ENCODE measurements at places on chromosomes 7 and 10.

DNA sequence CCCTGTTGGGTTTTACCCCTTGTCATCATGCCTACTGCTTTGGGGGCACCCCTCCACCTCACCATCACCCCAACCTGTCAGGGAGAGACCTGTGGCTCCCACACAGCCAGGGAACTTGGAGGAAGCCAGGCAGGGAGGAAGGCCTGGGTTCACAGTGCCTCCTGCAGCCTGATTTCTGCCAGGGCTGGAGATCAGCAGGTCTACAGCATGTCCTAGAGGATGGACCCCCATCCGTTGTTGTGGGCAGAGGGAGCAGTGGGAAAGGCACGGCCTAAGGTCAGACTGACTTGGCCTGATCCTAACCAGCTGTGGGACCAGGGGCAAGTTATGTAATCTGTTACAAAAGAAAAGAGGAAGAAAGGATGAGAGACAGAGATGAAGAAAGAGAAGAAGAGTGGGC is 28.2 kb downstream of the ZCCHC24 start:
- DNase-seq = no peak

GRCh38 chr10:104043185-104043830 is 42.4 kb downstream of the COL17A1 start:
- no peak for DNase-seq

GRCh38 chr7:17816903-17817302 is 123.4 kb downstream of the SNX13 start:
- no peak for DNase-seq

DNA sequence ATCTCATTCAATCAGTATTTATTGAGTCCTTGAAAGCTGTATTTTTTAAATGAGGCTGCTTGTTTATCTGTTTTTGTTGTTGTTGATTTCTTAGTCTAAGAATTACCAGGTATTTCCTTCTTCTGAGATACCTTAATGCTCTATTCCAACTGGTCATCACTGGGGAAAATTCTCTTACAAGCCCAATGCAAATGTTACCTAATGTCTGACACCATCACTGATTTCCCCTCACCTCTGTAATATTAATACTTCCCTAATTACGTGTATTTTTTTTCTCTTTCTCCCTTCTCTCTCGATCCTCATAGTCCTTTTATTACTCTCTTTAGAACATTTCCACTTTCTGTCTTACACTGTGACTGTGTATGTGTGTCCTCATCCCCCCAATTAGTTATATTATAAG is 13.9 kb downstream of the HDAC9 start:
- no peak for DNase-seq

- peak; percentile 73 for DNase-seq
Observed at GRCh38 chr7:1638215-1638661, 31.8 kb upstream of the ELFN1 start.

GRCh38 chr10:96470116-96470743 is 43.5 kb downstream of the TLL2 start:
- no peak for DNase-seq

DNA sequence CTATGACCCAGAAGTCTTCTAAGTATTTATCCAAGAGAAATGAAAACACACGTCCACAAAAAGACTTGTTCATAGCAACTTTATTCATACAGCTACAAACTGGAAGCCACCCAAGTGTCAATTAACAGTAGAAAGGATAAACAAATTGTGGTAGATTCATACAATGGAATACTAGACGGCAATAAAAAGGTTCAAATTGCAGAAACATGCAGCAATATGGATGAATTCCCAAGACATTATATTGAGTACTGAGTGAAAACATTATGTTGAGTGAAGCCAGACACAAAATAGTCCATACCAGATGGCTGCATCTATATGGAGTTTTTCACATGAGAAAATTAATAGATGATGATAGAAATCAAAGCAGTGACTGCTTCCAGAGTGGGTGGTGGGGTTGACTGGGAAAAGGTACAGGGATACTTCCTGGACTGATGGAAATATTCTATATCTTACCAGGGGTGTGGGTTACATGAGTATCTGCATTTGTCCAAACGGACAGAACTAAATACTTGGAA is 292.0 kb downstream of the FGFR2 start:
- no peak for DNase-seq

DNA sequence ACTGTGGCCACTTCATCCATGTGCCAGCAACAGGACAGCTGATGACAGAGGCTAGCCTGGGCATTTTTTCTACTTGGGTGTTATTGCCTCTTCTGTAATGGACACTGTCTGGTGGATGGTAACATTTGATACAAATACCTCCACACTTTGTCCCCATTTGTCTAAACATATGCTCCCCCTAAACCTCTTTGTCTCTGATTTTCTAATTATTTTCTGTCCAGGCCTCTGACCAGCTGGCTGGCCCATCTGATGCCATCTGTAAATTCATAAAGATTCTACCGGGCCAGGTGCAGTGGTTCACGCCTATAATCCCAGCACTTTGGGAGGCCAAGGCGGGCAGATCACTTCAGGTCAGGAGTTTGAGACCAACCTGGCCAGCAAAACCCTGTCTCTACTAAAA is 84.7 kb upstream of the IFRD1 start:
- DNase-seq = no peak

- no peak for DNase-seq
Observed at GRCh38 chr10:121169406-121169805, 318.2 kb downstream of the WDR11 start.

DNA sequence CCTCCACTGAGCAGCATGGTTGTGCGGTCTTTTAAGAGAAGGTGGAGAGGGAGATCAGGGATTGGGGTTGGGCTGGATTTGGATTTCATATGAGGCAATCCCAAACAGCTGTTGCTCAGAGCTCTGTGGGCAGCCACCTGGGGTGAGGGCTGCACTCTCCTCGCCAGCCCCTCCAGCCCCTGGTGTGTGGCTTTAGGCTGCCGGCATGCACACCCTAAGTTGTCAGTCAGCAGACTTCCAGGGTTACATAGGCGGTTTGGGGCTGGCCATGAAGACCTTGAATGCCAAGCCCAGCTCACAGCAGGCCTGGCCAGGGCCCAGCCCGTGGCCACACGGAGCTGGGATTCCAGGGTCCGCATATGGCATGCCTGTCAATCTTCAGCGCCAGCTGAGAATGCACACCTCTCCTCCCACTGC is 54.8 kb downstream of the ZMIZ1 start:
- no peak for DNase-seq

DNA sequence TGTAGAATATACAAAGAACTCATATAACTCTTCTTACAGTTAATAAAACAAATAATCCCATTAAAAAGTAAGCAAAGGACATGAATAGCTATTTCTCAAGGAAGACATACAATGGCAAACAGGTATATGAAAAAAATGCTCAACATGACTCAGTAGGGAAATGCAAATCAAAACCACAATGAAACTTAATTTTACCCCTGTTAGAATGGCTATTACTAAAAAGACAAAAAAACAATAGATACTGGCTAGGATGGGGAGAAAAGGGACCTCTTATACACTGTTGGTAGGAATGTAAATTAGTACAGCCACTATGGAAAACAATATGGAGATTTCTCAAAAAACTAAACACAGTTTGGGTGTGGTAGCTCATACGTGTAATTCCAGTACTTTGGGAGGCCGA is 37.8 kb downstream of the HERPUD2 start:
- DNase-seq = no peak

GRCh38 chr7:39404907-39405306 is 161.3 kb upstream of the YAE1 start:
- DNase-seq = no peak

DNA sequence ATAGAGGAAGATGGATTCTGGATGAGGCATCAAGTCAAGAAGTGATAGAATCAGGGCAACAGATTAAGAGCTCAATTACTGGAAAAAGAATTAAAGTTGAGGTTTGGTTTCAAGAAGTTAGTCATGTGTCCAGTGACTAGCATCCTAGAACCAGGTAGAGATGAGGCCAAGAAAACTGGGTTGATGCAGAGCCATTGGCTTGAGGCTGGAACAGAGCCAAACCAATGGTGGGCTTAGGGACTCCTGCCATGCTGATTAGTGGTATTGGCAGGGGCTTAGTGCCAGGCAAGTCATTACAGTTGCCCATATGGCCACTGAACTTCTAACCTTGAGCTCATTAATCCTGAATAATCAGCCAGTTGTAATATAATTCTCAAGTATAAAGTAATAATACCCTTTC is 18.5 kb downstream of the ZNF277 start:
- DNase-seq = no peak

- peak; percentile 30 for DNase-seq
Observed at GRCh38 chr10:21720090-21720489, 186.1 kb downstream of the MLLT10 start.

- DNase-seq = no peak
Observed at GRCh38 chr7:127713758-127714157, 61.8 kb downstream of the SND1 start.

DNA sequence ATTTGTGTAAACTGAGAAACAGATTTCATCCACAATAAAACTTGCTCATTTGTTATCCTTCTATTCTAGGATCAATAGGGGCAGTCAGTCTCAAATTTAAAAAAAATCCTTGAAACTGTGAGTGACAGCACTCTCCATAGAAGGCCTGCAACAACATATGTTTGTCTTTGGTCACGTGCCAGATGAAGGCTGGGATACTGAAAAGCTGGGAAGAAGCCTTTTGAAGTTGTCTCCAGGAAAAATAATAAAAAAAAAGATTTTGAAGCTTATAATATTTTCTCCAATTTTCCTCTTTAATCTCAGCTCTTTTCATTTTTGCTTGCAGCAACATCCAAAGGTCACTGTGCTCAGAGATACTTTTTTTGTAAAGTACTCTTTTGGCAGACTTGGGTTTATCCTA is 128.6 kb upstream of the SLC26A5 start:
- no peak for DNase-seq

GRCh38 chr7:11858026-11858425 is 26.0 kb upstream of the THSD7A start:
- no peak for DNase-seq

DNA sequence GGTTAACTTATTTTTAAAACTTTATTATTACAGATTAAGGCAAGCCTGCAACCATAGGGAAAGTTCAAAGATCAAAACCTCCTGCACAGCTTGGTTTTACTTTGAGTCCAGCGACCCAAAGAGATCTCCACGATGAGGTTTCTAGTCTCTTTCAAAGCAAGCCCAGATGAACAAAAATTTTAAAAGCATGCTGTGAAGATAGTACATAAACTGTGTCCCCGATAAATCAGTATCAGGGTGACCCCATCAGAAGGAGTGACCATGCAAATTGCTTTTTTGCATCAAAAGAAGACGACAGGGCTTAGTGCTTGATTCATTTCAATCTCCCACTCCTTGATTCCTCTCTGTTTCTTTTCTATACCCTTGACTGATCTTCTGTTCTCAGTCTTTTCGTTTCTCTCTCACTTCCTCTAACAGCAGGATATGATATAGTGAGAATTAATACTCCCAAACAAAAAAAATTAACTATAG is 16.0 kb upstream of the DNTT start:
- no peak for DNase-seq

- no peak for DNase-seq
Observed at GRCh38 chr7:69692611-69693010, 94.3 kb downstream of the AUTS2 start.

DNA sequence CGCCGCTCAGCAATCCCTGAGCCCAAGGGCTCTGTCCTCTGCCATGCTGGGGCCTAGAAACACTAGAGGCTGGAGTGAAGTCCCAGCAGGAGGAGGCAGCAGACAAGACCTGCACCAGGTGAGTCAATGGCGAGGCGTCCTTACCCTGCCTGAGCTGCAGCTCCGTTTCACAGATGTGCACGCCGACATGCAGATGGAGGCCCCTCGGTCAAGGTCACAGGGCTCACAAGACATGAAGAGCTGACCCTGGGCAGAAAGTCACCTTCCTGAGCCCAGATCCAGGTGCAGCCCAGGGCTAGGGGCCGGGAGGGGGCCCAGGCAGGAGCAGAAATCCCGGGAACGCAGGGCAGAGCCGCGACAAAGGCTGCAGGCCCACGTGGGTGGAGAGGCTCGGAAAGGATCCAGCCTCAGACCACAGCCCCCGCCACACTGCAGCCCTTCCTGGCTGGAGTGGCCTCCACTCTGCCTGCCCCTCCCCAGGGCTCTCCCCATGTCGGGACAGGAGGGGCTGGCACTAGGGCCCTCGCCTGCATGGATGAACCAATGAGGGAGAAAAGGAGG is 23.8 kb downstream of the PDGFA start:
- DNase-seq = no peak

- DNase-seq = no peak
Observed at GRCh38 chr7:111198255-111198654, 107.3 kb downstream of the LRRN3 start.

GRCh38 chr10:25852364-25852941 is 81.6 kb upstream of the MYO3A start:
- no peak for DNase-seq

- DNase-seq = no peak
Observed at GRCh38 chr10:128914681-128915080, 552.4 kb upstream of the MGMT start.

GRCh38 chr10:29271877-29272276 is 17.0 kb upstream of the LYZL1 start:
- DNase-seq = no peak

- no peak for DNase-seq
Observed at GRCh38 chr7:156101355-156101754, 289.1 kb upstream of the SHH start.

DNA sequence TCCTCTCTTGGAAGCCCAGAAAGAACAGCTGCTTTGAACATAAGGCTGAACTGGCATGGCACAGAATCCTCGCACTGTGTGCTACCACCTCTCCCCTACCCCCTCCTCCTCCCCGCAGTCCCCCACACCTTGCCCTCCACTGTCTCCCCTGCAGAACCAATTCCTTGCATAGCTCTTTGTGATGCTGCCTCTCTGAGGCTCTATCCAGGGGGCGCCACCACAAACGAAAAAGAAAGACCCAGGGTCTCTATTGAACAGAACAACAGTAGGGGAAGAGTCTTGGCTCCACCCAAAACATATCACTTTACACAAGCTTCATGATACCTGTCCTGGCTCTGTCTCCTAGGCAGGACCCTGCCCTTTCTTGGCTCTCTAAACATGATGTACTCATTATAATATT is 26.2 kb upstream of the EBLN1 start:
- no peak for DNase-seq

- no peak for DNase-seq
Observed at GRCh38 chr10:49572594-49573114, 33.7 kb upstream of the ERCC6 start.

- no peak for DNase-seq
Observed at GRCh38 chr7:24406789-24407299, 122.9 kb downstream of the NPY start.
